ENCODE measurements at places on chromosomes 16 and 17.

GRCh38 chr17:20035501-20035900, 26.3 kb downstream of the SPECC1 start:
- DNase-seq = no peak

DNA sequence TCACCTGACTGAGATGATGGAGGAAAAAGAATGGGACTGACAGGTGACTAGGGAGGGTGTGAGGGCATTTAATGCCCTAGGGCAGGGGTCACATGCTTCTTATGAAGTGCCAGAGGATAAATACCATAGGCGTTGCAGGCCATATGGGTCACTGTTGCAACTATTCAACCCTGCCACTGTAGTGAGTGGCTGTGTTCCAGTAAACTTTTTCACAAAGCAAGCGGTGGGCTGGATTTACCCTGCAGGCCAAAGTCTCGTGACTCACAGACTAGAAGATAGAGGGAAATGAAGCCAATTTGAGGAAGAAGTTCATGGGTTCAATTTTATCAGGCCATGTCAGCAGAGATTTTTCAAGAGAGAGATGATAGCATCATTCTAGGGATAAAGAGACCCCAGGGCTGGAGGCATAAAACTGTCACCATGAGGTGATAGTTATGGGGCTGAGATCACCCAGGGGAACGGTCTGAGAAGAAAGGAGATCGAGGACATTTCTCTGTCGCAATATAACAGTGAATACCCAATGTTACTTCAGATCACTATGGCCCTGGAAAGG, 8.6 kb downstream of the ARHGAP17 start:
- no peak for DNase-seq

- no peak for DNase-seq
Measured at GRCh38 chr16:81621496-81621895, 157.6 kb upstream of the PLCG2 start.

- no peak for DNase-seq
Measured at GRCh38 chr17:20965492-20965891, 77.3 kb downstream of the USP22 start.

- DNase-seq = no peak
Measured at GRCh38 chr16:80631581-80631980, 90.8 kb downstream of the DYNLRB2 start.

- no peak for DNase-seq
Measured at GRCh38 chr17:17309356-17309755, 6.2 kb downstream of the NT5M start.

DNA sequence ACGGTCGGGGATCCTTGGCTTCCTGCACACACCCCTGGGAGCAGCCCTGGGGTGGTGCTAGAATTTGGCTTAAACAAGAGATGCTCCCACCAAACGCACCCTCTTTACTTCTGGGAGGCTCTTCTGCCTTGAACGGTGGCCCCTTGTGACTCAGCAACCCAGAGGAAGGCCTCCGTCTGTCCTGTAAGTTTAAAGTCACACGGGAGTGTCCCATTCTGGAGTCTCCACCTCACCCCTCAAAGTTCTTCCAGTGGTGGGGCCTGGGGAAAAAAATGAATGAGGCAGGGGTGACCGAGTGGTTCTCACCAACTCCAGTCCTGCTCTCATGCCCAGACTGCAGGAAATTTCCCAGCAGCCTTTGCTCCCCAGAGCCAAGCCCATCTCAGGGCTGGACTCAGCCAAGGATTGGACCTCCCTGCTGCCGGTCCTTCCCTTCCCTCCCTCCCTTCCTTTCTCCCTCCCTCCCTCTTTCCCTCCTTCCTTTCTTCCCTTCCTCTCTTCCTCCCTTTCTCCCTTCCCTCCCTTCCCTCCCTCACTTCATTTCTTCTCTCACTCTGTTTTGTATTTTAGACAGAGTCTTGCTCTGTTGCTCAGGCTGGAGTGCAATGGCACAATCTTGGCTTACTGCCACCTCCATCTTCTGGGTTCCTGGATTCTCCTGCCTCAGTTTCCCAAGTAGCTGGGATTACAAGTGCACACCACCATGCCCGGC, 11.4 kb downstream of the ITGAD start:
- no peak for DNase-seq

GRCh38 chr17:45300060-45300751, 16.6 kb downstream of the MAP3K14 start:
- DNase-seq = no peak
